CD4-positive, alpha-beta T cell treated with Interferon gamma for 1 hour (primary cell): ENCODE measurements at places on chromosomes 2 and 18.

GRCh38 chr18:48325115-48325665 is 84.0 kb downstream of the ZBTB7C start:
- no peak for DNase-seq

GRCh38 chr2:196607073-196607472 is 32.4 kb upstream of the CCDC150 start:
- DNase-seq, result no peak

GRCh38 chr2:68336192-68336591 is 16.4 kb upstream of the CNRIP1 start:
- no peak for DNase-seq

- no peak for DNase-seq
These were observed 135.7 kb upstream of the TMEM200C start for GRCh38 chr18:6031002-6031401.

- no peak for DNase-seq
These were observed 13.3 kb upstream of the C18orf32 start for GRCh38 chr18:49500201-49500921.

GRCh38 chr2:85447222-85447585 is 28.7 kb downstream of the SH2D6 start:
- no peak for DNase-seq

DNA sequence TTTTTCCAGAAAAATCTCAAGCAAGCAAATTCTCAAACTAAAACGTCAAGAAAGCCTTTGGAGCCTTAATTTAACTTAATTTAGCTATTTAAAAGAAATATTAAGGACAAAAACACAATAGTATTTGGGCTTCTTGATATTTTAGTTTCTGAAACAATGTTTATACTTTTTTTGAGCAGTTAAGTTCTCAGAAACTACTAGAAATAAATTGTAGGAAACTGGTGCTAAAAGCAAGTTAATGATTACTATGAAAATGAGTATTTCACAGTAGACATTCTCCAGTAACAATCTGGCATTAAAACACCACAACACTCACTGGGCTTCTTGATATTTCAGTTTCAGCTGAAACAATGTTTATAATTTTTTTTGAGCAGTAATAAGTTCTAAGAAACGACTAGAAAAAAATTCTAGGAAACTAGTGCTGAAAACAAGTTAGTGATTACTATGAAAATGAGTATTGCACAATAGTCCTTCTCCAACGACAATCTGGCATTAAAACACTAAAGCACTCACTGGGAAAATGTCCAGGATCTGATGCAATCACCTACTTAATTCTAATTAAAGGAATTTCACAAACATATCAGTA is 45.1 kb downstream of the TRAK2 start:
- DNase-seq, result no peak

DNA sequence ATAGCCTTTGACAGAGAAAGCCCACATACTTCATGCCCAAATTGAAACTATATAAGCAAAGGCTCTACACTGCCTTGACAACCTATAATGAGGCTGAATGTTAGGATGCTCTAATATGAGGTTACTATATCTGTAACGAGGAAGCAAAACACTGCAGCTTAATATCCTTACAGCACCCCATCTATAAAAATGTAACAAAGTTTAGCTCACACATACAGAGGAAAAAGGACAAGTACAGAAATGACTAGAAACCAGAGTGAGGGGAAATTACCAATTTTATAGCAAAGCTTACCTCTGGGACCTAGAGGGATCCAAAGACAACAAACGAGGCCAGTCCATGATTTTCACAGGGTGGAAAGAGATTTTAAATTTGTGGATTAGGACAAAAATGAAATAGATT is 138.5 kb downstream of the COL4A4 start:
- DNase-seq, result no peak

- no peak for DNase-seq
These were observed 68.8 kb downstream of the DOK6 start for GRCh38 chr18:69469444-69469919.

GRCh38 chr2:176495826-176496225 is 226.6 kb downstream of the MTX2 start:
- DNase-seq, result no peak

GRCh38 chr2:78979380-78980151 is 45.9 kb upstream of the REG3G start:
- DNase-seq, result no peak

- no peak for DNase-seq
These were observed 29.6 kb downstream of the CELF4 start for GRCh38 chr18:37535968-37536367.

- no peak for DNase-seq
These were observed 7.8 kb downstream of the ANTXR1 start for GRCh38 chr2:69020496-69021426.

DNA sequence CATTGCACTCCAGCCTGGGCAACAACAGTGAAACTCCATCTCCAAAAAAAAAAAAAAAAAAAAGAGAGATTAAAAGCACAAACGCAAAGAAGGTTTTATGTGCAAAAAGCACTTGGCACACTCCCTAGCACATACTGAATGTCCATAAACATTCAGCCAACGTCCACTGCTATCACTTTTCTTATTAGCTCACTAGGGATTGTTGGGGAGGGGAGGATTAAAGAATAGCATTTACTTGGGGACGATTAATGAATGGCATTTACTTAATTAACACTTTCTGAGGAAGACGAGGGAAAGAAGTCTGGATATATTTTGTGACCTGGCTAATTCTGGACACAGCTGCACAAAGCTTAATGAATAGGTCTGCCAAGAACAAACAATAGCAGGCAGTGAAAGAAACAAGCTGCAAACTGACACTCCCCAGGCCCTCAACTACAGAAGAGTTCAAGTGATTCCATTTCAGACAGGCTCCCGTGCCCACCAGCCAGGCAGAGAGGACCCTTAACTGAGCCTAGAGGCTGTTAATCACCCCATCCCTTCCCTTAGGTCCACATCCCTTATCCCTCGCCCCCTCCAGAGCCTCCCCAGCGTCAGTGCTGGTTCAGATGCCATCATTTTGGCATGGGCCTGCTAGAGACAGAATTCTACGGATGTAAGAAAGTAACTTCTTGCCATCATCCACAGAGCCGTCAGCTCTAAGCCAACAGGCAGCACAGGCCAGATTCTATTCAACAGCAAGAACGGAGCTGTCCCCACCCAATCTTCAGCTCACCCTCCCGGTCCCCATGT is 7.4 kb downstream of the CYB5A start:
- DNase-seq, result no peak

- DNase-seq, result no peak
These were observed 56.1 kb downstream of the ZC3H8 start for GRCh38 chr2:112198780-112199179.

DNA sequence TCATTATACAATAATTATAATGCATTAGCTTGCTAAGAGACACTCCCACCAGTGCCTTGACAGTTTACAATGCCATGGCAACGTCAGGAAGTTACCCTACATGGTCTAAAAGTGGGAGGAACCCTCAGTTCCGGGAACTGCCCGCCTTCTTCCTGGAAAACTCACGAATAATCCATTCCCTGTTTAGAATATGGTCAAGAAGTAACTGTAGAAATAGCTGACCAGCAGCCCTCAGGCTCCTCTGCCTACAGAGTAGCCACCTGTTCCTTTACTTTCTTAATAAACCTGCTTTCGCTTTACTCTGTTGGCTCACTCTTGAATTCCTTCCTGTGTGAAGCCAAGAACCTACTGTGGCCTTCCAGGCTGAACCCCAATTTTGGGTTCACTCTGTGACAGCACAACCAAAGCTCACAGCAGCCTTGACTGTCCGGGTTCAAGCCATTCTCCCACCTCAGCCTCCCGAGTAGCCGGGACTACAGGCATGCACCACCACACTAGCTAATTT is 20.0 kb upstream of the PTPN2 start:
- DNase-seq, result peak; percentile 63

- DNase-seq, result no peak
These were observed 625.6 kb upstream of the SLC39A10 start for GRCh38 chr2:195031411-195031810.

DNA sequence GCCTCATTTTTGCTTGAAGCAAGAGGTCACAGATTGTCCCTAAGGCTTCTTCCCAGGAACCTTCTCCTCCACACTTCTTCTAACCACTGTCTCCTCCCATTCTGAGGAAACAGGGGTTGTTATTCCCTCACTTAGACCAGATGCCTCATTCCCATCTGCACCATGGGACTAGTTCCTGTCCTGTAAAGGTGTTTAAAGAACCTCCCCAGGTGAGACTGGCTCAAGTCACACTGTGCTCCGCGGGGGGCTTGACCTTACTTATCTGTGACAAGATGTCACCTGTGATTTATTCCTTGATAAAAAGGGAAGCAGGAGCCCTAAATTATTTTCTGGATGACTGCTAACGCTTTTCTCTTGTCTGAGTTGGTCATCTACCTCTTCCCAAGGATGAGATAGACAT is 8.2 kb upstream of the CDH2 start:
- no peak for DNase-seq

- no peak for DNase-seq
These were observed 136.6 kb upstream of the ALKAL2 start for GRCh38 chr2:424306-425171.

DNA sequence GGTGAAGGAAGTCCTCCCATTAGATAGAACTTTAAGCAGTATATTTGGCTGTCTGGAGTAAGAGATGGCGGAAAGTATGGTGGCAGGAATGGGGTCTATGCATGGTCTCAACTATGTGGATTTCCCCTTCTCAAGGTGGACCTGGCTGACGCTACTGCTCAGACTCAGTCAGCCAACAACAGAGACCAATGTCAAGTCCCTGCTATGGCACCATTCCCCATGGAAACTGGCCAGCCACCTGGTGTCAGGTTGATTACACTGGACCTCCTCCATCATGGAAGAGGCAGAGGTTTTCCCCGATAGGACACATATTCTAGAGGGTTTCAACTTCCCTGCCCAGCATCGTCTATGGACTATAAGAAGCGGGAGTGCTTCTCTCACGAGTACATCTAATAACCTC is 8.6 kb upstream of the FAHD2A start:
- DNase-seq, result no peak

- no peak for DNase-seq
These were observed 601.1 kb upstream of the SETBP1 start for GRCh38 chr18:44079606-44080005.

GRCh38 chr18:44727291-44727690 is 46.6 kb downstream of the SETBP1 start:
- no peak for DNase-seq

DNA sequence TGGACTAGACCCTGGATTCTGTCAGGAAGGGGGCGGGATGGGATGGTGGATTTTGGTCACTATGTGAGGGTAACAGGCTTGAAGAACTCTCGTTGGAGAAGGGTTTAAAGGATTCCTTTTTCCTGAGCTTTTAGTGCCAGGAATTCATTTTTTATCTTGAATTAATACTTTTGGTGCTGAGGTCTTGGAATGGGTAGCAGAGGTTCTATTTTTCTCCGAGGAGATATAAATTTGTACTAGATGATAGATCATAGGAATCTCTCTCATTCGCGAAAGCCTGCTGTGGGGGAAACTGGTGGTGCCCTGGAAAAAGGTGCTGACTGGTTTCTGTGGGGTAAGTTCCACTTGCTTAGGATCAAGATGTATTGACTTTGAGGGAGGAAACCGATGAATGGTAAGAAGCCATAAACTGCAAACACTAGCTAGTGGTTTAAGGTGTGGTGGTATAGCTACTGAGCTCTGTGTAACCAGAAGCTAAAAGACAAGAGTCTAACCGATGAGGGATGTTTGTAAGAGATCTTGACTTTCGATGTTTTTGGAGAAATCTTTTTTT is 706 bp downstream of the AGPS start:
- no peak for DNase-seq

DNA sequence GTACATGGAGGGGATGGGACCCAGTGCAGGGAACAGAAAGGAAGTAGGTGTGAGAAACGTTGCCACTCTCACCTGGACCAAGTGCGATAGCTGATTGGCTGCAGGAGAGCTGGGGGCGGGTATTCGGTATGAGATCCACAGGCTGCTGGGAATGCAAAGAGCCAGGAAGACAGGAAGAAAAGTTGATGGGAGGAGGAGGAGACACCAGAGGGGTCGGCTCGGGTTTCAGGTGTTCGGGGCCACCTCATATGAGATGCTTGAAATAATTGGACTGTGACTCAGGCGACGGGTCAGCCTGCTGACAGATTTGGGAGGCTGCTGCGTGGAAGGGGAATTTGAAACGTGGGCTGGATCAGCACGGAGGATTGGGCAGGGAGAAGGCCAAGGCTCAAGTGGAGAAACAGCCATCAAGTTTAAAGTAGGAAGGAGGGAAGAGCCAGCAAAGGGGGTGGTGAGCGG is 65.1 kb downstream of the MRPS9 start:
- no peak for DNase-seq

- DNase-seq, result no peak
These were observed 26.9 kb upstream of the DARS1 start for GRCh38 chr2:136012315-136012714.

GRCh38 chr2:137800386-137800785 is 163.9 kb upstream of the HNMT start:
- DNase-seq, result no peak

DNA sequence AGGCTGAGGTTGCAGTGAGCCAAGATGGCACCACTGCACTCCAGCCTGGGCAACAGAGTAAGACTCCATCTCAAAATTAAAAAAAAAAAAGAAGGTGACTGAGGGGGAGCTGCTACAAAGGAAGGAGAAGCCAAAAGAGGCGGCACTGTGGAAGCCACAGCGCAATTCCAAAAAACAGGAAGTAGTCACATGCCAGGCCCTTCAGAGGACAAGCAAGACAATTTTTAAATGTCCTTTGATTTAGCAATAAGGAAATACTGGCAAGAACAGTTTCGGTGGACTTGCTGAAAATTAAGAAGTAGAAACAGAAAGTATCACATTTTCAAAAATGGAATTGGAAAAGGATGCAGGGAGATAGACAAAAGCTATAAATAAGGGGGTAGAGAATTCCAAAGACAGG is 122.8 kb downstream of the OSBPL1A start:
- DNase-seq, result peak; percentile 13

GRCh38 chr18:37779220-37779619 is 213.6 kb upstream of the CELF4 start:
- no peak for DNase-seq

DNA sequence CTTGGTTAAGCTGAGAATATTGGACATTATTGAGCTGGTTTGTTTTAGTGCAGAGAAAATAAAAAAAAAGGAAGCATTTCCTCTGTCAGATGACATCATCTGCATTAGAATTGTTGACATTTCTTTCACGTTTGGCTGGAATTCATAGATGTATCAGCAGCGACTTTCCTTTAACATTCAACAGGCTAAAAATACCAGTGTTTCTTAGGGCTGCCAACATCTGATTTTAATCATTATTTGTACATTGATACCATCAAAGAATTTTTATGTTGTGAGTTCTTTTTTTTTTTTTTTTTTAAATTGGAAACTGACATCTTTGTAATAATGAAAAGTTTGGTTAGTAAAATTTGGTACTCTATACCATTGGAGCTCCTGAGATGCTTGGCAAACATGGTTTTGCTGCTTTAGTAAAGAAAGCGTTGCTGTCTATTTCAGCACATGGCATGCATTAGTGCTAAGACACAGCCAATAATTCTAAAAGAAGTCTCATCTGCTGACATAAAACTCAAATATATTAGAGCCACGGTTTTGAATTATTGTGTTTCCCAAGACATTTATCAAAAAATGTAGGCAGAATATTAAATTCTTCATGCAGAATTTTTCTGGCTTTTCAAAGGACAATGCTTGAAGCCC is 33.6 kb downstream of the GTF2A1L start:
- DNase-seq, result no peak

GRCh38 chr2:226799976-226800940 is 638 bp upstream of the IRS1 start:
- DNase-seq, result no peak
